ENCODE measurements at places on chromosomes 4 and X.

- DNase-seq = no peak
Observed at GRCh38 chr4:63155561-63155960, 1253.7 kb downstream of the TECRL start.

- no peak for DNase-seq
Observed at GRCh38 chrX:3550871-3551270, 162.6 kb downstream of the PRKX start.

GRCh38 chr4:17098996-17099395 lies 200.6 kb upstream of the LDB2 start:
- DNase-seq = no peak

DNA sequence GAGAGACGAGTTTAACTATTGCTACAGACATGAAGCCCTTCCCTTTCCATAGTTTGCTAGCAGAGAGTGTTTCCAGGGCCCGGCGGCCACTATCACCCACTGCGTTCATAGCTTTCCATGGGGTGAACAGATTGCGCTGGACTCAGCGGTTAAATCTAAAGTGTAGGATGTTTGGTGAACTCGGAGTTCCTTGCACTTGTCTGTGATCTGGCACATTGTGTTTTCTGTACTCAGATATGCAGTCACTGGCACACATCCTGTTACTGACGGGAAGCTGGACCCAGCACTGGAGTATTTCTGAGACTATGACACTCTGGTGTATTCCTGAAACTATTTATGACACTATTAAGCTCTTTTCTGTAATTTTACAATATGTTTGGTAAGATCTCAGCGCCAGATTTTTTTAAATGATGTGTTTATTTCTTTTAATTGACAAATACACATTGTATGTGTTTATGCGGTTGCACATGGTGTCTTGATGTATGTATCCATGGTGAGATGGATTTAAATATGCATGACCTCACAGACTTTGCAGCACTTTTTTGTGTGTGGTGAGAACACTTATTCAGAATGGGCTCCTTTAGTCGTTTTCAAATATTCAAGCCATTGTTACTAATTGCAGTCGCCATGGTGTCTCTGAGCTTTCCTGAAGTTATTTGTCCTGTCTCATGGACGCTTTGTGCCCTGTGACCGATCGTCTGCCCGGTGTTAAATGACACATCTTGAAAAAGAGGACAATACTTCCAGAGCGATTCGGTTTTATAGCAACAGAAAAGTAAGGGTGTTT lies 14.1 kb downstream of the CD99 start:
- no peak for DNase-seq

DNA sequence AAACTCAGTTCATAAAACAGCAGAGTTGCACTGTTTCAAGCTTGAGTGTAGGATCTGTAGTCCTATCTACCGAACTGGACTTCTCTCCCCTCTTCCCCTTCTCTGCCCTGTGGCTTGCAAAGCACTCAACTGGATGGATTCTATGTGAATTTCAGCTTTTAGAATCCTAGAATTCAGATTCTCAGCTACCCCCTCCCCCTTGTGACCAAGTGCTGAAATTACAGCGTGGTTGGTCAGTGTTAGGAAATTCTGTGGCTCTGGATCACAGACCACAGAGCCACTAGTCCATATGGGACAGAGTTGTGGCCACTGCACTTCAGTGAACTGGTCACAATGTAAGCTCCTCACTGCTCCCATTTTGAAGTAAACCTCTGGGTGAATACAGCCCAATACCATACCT lies 64.6 kb upstream of the TRPC5 start:
- no peak for DNase-seq

DNA sequence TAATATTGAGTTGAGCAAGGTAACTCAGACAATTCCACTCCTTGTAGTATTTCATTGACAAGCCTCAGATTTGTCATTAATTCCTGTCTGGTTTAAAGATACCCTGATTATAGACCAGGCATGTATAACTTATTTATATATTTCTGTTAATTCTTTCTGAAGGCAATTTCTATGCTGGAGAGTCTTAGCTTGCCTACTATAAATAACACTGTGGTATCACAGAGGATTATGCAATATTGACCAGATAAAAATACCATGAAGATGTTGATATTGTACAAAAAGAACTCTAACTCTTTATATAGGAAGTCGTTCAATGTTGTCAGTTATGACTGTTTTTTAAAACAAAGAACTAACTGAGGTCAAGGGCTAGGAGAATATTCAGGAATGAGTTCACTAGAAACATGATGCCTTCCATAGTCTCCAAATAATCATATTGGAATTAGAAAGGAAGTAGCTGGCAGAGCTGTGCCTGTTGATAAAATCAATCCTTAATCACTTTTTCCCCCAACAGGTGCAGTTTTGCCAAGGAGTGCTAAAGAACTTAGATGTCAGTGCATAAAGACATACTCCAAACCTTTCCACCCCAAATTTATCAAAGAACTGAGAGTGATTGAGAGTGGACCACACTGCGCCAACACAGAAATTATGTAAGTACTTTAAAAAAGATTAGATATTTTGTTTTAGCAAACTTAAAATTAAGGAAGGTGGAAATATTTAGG lies 821 bp downstream of the CXCL8 start:
- DNase-seq = no peak

- DNase-seq = no peak
Observed at GRCh38 chr4:40736910-40737309, 12.8 kb upstream of the NSUN7 start.

DNA sequence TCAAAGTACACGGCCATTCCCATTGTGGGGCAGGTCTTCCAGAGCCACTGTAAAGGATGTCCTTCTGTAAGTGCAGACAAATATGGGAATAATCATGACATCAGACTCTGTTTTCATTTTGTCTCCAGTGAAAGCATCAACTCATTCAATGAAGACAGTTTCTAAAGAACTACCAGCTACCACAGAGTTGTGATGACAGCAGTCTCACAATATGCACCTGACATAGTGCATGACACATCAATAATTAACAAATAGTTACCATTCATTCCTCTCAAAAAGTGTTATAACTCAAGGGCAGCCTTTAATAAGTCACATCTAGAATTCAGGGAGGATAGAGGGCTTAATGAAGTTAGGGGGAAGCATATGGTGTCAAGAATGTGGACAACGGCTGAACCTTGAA lies 20.2 kb downstream of the MTTP start:
- DNase-seq = no peak

GRCh38 chrX:43002526-43003203 lies 224.7 kb upstream of the PPP1R2C start:
- DNase-seq = no peak

DNA sequence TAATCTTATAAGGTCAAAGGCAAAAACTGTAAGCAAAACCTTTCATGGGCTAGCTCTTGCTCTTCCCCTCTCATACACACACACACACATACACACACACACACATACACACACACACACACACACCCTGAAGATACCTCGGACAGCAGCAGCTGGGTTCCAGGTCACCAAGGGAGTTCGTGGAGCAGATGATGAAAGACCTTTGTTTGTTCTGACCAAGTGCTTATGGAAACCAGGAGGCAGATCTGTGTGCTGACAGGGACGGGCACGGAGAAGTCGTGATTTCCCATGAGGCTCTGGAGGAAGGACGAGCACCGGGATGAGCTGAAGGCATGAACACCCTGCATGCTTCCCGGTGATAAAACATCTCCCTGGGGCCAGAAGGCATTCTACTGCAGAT lies 35.4 kb upstream of the CRMP1 start:
- no peak for DNase-seq

- no peak for DNase-seq
Observed at GRCh38 chr4:174464949-174465348, 57.3 kb downstream of the HPGD start.

DNA sequence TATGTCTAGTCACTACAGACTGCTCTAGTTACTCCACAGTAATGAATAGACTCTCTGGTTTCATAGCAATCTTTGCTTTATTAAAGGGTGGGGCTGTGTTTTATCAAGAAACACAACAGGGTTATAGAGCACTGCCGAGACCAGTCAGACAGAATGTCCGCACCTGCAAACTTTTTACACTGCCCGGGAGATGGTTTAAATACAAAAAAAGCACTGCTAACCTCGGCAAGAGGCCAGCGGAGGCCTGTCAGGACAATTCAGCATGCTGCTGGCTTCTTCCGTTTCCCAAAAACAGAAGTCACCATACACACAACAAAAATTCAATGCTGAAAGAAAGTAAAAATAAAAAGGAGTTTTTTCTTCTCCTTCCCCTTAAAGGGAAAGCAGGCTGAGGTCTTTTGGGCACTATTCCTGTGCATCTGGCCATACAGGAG lies 67.4 kb downstream of the IRF2 start:
- no peak for DNase-seq

GRCh38 chr4:43341741-43342140 lies 449.2 kb downstream of the GRXCR1 start:
- DNase-seq = no peak

DNA sequence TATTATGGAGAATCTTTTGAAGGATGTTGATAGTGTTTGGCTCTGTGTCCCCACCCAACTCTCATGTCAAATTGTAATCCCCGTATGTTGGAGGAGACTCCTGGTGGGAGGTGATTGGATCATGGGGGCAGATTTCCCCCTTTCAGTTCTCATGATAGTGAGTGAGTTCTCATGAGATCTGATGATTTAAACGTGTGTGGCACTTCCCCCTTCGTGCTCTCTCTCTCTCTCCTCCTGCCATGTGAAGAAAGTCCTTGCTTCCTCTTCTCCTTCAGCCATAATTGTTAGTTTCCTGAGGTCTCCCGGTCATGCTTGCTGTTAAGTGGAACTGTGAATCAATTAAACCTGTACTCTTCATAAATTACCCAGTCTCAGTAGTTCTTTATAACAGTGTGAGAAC lies 166.1 kb upstream of the NUDT6 start:
- no peak for DNase-seq

- DNase-seq = no peak
Observed at GRCh38 chr4:57080781-57081650, 29.2 kb downstream of the IGFBP7 start.

- DNase-seq = no peak
Observed at GRCh38 chrX:134782796-134783195, 124.5 kb upstream of the PLAC1 start.

- no peak for DNase-seq
Observed at GRCh38 chrX:48864210-48864609, 28.8 kb upstream of the PCSK1N start.

GRCh38 chr4:24141836-24142235 lies 252.0 kb upstream of the PPARGC1A start:
- DNase-seq = no peak

DNA sequence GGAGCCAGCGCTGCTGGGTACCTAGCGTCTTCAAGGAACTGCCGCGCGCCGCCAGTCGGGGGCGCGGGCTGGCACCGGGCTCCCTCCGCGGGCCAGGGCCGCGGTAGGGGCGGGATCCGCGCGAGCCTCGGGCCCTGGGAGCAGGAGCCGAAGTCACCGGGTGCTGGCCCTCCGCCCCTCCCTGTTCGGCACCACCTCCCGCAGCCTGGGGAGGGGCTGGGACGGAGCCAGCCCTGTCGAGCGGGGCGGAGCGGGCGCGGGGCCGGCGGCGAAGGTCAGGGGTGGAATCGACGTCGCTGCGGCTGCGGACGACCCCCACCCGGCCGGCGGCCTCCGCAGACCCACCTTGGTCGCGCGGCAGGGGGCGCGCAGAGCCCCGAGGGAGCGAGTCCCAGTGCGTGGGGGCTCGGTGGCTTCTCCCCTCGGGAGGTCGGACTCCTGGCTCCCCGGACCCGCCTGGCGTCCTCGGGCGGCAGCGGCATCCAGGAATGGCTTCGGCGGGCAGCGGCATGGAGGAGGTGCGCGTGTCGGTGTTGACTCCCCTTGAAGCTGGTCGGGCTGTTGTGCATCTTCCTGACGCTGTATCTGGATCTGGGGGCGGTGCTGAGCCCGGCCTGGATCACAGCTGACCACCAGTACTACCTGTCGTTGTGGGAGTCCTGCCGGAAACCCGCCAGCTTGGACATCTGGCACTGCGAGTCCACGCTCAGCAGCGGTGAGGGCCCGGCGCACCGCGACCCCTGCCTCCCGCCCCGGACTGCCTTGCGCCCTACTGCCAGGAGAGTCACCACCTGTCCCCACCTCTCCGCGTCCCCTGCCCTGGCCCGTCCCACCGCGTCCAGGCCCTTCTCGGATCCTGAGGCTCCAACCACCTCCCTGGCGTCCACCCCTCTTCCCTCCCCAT lies 50.5 kb upstream of the FAM47C start:
- DNase-seq = no peak

DNA sequence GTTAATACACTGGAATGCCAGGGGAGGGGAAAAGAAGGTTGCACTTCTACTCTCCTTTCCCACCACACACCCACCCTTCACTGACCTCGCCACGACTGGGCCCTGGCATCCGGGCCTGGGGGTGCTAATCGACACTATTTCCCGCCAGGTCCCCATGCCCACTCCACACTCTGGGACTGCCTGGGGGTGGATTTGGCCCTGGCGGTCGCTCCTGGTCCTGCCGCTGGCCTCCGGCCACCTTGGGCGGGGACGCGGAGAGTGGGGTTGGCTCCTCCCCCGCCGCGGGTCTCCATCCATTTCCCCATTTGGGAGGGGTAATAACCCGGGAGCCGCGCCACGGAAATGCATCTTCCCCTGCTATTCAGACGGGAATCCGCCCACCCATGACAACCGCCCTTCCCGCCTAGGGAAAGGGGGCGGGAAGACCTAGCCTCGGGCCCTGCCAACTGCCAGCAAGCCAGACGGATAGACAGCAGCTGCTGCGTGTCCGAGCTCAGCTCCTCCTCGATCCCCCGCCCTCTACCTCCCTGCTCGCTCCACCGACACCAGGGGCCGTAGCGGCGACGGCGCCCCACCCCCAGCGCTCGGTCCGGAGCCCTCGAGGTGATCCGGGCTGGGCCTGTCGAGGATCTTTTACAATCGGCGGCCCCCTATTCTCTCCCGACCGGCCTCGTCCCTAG lies 78.1 kb downstream of the RLIM start:
- DNase-seq = no peak

- no peak for DNase-seq
Observed at GRCh38 chr4:25949173-25949748, 35.2 kb downstream of the SMIM20 start.

GRCh38 chr4:306551-306961 lies 1.3 kb upstream of the ZNF732 start:
- no peak for DNase-seq

GRCh38 chr4:53562409-53562808 lies 28.9 kb downstream of the LNX1 start:
- DNase-seq = no peak

DNA sequence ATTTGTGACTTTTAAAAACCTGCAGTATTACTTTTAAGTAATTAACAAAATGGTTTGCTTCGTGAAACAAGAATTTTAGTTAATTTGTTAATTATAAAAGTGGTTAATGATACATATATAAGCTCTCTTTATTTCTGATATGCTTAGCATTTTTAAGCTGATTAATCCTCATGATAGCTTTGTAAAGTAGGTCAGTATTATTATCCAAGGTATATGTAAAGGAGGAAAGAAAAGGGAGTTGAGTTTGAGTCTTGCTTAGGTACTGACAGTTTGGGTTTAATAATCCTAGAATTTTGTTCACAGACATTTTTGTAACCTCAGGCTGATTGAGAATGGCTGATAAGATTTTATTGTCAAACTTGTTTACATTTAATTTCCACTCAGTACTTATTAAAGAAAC lies 21.8 kb downstream of the HERC3 start:
- DNase-seq = no peak

DNA sequence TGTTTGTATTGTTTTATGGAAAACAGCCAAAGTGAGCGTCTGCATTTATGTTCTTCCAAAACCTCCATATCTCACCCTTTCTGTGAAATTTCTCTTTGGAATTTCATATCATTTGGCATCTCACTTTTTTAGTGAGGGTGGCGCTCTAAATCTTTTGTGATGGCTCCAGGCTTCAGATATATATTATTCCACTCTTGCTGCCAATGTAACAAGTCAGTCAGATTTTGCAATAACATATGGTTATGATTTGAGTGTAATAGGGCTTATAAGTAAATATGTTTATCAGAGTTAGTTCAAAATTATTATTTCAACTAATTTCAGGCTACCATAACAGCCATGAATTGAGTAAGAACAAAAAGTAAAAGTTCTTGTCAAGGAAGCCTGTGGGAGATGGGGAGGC lies 314.7 kb downstream of the PDGFC start:
- DNase-seq = no peak
